ENCODE measurements at places on chromosomes 11 and 22. TPM values are rescaled to one million over a fixed set of nuclear protein-coding genes. Genes with fewer than 3 reads are reported as not detected.

The PGM2L1 gene
- 17.0 TPM for total RNA-seq

The KRTAP5-2 gene
- not detected for total RNA-seq

The ATG2A gene
- total RNA-seq: 165 TPM

The SMTNL1 gene
- total RNA-seq: not detected

The SULT4A1 gene
- total RNA-seq: not detected

The RIC3 gene
- 36.6 TPM for total RNA-seq

Data from T-cell (primary cell).